NCI-H2081 treated with DMSO at 0.1 percent for 48 hours (cell line): ENCODE measurements at places on chromosomes 1 and 21.

GRCh38 chr21:15430023-15430422, 299.8 kb upstream of the USP25 start:
- DNase-seq = no peak

DNA sequence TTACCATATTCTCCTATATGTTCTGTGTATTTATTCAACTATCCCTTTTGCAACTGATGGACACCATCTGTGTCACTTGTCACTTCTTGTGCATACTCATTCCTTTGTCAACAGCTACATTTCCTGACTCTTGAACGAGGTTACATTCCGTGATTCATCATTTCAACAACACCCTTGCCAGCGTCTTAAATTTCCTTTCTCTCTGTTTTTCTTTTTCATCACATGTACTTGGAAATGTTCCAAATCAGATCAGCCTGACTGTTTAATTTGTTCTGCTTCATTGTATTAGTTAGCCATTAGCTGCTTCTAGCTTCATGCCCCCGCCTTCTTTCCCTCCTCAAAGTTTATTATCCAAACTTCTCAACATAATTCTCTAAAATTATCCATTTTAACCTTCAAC, 173.0 kb downstream of the ADGRL4 start:
- DNase-seq = no peak

DNA sequence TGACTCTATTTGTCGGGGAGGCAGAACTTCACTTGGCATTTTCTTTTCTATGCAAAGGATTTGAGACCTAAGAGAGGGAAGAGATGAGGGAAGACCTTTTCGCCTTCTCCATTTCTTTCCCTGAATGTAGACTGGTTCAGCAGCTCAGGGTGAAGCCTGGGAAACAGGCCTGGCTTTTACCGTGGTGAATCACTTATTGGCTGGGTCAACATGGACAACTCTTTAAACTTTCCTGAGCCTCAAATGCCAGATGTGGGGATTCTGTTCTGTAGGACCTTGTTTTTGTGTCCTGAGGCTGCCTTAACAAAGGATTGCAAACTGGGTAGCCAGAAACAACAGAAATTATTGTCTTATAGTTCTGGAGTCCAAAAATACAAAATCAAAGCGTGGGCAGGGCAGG, 455.8 kb upstream of the VAMP3 start:
- DNase-seq = no peak

DNA sequence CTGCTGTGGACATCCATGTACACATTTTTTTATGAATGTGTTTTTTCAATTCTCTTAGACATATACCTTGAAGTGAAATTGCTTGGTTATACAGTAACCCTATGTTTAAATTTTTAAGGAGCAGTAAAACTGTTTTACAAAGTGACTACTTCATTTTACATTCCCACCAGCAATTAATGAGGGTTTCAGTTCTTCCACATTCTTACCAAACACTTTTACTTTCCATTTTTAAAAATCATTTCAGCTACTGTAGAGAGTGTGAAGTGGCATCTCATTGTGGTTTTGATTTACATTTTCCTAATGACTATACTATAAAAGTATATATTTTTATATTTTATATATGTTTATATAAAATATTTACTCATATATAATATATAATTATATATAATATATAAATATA, 1221.5 kb downstream of the PLA2G4A start:
- no peak for DNase-seq

DNA sequence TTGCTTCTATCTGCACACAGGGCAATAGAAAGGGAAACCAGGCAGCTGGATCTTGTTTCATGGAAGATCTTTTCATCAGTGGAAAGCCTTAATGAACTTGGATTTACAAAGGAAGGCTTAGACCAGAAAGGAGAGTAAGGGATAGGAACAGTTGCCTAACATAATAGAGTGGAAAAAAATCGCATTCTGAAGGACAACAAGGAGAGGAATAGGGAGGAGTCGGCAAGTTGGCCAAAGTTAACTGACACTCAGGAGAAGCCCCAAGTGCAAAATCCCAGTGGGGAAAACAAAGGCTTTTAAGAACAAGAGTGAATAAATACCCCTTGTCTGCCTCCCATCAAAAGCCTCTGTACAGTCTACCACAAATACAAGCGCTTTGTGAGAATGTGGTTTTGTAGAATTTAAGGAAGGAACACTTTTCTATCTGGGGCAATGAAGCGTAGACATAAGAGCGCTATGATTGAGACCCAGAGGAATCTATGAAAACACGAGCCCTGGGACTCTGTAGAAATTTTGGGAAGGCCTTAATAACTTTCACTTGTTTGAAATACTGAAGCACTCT, 74.1 kb downstream of the ZNF648 start:
- DNase-seq = no peak

- DNase-seq = no peak
These were observed 10.5 kb downstream of the PRDM16 start for GRCh38 chr1:3079381-3080052.

DNA sequence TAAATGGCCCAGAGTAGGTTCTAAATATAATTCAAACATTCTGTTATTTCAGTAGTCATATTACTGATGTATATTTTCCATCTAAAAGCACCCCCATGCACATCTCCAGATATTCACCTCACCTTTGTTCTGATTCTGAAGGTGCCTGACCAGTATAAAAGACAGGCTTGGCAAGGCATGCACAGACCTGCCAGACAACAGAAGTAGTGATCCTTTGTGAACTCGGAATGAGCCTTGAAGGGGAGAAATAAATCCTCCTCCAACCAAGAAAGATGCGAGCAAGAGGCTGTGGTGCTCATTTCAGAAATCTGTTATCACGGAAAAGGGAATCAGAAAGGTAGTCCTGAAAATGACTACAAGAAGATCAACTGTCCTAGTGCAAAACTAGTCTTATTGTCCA, 287.3 kb downstream of the VAV3 start:
- no peak for DNase-seq

DNA sequence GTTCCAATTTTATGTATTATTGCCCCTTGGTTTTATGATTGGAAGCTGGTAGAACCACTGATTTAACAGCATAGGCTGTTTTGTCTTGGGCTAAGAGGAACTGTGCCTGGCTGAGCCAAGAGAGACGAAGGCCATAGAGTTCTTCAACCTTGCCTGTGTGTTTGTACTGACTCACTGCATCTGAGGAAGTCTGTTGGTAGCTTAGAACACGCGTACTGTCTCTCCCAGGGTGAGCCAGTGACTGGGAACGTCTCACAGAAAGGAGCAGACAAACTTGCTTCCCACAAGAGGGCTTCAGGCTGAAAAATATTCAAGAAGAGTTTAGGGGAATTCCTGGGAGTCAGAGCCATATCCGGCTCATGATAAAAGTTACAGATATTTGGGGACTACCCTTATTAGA, 14.9 kb downstream of the TMEM51 start:
- DNase-seq = no peak

- DNase-seq = no peak
These were observed 54.7 kb downstream of the COQ8A start for GRCh38 chr1:226994586-226995364.

DNA sequence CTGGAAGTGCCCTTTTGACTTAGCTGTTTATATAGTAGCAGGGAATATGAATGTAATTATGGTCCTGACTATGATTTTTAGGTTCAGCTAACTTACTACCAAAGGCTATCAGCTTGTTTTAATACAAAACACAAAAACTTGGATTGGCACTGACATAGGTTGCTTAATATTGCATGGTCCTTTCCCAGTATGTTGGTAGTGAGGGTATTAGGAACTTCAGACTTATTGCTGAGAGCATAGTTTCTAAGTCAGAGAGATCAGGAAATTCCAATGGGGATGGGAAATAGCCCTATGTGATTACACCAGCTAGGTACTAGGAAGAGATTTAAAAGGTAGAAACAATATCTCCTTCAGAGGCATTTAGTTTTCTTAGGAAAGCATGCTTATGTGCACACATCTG, 7.7 kb downstream of the ARID1A start:
- no peak for DNase-seq

DNA sequence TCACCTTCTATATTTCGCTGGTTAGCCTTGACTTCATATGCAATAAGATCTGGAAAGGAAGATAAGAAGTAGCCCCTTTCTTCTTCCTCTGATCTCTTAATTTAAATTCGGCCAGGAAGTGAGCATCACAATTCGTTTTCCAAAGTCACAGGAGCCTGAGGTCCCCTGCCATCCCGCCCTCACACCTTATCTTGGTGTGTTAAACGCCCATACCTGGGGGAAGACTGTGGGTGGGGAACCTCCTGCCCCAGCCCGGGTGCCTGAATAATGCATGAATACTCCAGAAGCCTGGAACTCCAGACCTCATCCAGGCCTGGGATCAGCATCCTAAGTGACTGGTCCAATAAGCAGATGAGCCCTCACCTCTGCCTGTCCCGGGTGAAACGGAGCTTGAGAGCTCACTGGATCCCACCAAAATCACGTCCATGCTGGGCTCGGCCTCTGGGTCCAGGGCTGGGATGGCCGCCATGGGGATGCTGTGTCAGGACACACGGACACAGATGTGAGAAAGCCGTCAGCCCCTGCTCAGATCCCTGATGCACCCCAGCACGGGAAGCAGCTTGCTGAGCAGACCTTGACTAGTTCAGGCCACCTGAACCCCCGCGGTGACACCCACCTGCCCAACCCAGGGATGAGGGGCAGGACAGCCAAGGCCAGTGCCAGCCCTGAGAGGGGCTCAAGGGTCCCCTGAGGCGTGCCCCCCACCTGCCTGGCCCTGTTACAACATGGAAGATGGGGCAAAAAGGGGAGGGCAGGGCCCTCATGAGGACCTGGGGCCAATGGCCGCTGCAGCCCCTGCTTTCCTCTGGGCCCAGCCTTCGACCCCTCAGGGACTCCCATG, 686 bp downstream of the DNMT3L start:
- no peak for DNase-seq

GRCh38 chr1:200888349-200888838, 6.3 kb upstream of the INAVA start:
- DNase-seq = no peak

DNA sequence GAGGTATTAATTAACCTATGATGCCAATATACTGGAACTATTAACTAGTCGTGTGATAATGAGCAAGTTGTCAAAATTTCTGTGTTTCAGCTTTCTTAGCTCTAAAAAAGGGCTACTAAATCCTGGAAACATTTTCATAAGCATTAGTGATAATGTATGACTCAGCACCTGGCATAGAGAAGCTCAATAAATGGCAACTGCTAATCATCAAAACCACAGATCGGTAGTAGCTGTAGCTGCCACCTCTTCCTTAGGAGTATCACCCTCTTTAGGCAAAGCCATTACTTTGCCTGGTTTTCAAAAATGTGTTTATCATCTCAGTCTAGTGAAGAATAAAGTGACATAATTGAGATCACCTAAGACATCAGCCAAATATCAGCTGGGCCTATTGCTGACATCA, 75.5 kb downstream of the TPR start:
- DNase-seq = no peak

DNA sequence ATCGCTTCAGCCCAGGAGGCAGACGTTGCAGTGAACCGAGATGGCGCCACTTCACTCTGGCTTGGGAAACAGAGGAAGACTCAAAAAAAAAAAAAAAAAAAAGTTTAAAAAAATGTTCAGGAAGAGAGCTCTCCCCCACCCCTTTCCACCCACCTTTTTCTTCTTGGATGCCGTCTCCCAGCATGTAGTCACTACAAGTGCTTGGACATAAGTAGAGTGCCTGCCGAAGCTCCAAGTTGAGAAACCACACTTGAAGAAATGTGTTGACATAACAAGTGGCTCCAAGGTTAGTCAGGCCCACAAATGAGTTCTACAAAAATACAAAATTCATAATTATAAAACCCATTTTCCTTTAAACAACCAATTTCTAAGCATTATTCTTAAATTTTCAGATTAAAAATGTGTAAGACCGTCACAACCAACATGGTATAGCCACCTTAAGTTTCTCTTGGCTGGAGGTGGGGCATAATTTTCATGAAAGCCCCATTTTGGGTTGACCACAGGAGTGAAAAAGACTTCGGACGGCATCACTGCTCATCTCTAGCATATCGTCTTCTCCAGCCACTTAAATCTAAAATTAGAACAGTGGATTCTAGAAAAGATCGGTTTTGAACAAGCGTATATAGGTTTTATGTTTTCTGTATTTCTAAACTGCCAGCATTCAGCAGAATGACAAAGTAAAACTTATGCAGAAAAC, 26.4 kb downstream of the USP48 start:
- DNase-seq = no peak

DNA sequence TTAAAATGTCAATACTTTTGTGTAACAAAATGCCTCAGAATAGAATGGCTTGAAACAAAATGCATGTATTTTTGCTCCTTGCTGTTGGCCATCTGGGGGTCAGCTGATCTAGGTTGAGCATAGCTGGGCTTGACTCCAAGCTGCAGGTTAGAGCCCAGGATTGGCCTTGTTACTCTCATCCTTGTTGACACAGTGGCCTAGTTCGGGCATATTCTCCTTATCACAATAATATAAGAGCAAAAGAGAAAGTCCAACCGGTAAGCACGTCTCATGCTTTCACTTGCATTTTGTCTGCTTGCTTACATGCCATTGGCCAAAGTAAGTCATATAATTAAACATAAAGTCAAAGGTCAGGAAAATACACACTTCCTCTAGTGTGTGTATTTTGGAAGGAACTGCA, 456.2 kb downstream of the KCNT2 start:
- DNase-seq = no peak

DNA sequence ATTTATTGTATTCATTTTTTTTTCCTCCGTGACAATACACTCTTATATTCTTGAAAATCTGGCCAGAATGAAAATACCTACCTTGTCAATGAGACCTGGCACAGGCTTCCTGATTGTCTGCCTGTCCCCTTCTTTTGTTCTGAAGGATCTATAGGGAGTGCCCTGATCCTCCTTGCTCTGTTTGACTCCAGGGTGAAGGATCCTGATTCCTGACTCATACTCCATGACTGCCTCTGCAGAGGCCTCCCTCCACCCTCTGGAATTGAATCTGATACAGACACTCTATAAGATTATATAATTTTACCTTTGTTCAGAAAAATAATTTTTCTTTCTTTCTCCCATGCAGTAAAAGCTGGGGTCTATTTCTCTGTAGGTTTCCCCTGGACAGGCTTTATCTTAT, 116.2 kb downstream of the HMCN1 start:
- no peak for DNase-seq

DNA sequence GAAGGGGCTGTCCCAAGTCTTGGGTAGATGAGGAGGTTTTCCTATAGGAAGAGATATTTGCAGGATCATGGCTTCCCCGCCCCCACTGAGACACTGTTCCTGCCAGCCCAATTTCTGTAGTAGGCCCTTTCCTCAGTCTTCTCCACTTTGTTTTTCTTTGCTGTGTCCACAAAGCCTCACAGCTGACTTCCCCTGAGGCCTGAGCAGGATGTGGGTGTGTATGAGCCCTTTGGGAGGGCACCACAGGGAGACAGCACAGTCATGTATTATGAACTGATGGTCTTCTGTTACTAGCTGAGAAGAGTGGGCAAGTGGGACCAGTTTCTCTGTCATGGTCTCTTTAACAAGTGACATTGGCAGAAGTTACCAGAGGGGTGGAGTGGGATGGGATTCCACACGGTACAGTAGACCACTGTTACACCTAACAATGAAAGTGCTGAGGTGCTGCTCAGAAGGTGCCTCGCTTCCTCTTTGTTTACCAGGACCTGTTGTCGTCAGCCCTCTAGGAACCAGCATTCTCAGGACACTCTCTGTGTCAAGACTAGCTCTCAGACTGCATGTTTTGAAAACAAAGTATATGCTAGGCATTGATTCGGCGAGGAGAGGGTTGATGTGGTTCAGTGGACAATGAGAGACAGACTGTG, 253.8 kb upstream of the HOOK1 start:
- no peak for DNase-seq
